ENCODE measurements at places on chromosomes 6 and 20.

DNA sequence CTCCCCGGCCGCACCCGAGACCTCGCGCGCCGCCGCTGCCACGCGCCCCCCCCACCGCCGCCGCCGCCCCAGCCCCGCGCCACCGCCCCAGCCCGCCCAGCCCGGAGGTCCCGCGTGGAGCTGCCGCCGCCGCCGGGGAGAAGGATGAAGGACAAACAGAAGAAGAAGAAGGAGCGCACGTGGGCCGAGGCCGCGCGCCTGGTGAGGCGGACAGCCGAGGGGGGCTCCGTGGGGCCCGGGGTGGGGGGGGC lies 426 bp downstream of the ASXL1 start:
- no peak for DNase-seq

DNA sequence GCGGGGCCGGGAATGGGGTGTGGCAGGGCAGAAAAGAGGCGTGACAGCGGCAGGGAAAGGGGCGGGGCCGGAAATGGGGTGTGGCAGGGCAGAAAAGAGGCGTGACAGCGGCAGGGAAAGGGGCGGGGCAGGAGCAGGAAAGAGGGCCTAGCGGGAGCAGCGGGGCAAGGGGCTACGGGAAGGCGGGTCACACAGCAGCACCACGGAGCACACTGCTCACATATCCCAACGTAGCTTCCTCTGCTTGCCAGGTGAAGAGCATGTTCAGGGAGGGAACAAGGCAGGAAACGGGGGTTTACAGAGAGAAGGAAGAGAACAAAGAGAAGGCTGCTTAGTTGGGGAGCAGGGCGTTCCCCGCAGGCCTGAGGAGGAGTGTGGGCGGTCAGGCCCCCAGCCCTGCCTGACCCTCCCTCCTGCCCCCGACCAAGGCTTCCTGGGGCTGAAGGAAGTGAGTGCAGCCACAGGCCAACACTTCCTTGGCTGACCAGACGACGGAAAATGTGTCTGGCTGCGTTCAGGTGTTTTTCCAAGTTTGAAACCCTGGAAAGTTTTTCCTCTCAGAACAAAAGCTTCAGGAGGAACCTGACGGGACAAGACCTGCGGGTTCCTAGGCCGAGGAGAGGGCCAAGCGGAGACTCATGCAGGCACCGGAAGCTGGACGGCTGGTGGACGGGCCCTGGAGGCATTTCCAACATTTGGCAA lies 13.8 kb downstream of the UCKL1 start:
- no peak for DNase-seq

DNA sequence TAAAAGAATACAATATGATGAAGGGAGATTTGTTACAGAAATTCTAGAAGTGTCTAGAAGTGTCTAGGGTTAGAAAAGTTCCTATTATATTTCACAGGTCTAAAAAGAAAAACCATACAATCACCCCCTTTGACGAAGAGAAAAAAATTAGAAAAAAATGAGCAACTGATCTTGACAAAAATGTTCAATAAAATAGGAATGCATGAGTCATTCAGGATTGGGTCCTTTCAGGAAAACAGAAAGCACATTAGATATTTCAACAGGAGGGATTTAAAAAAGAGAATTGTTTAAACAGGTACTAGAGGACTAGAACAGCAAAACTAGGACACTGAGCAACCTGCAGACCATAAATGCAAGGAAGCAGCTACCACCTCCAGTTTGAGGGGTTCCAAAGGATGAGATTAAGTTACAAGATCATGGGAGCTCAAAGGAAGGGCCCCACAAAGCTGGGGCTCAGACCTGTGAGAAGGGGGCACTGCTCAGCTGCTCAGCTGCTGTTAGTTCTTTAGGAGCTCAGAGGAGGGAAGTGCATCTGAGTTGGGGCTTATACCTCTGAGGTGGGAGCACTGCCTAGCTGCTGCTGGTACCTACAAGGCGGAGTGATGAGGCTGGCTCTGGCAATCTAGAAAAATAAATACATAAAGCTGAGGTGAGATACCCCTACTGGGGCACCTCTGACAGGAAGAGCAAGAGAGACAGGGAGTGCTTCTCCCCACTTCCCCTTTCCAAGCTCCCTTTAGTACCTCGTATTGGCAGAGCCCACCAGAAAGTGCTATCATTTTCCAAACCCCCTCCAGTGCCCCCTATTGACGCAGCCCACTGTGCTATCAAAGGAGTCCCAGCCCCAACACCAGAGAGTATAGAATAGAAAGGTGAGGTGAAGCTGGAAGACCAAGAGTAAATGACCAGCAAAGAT lies 27.1 kb upstream of the BEND6 start:
- DNase-seq, result no peak

- DNase-seq, result no peak
Measured at GRCh38 chr20:50426866-50427718, 83.1 kb upstream of the PTPN1 start.

DNA sequence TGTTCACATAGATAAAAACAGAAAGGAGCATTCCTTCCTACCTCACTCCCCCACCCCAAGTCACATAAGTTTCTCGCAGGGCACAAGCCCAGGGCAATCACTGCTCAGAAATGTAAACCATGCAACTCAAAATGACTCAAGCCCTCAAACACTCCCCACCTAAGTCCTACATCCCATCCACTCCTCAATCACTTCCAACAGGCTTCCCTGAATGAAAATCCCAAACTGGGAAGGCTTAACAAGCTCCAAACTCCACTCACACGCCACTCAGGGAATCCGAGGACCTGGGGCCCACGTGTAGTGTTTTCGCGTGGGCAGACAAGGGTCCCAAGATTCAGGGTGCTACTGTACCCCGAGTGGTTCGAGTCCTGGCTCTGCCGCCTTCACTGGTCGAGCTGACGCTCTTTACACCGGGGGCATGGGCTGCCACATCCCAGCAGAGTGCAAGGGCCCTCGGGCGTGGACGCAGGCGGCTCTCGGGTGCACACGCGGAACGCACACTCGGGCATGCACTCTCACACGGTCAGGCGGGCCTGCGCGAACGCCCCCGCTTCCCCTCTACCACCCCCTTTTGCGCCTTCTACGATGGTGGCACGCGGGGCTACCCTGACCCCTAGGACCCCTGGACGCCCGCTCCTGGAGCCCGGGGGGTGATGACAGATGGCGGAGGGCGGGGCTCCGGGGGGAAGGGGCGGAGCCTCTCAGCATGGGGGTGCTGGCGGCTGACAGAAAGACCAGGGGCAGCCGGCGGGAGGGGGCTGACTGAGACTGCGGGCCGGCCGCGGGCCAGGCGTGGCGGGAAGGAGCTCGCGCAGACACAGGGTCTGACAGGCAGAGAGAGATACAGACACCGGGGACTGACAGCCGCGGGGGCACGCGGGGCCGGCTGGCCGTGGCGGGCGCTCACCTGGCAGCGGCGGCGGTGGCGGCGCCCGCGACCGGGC lies 657 bp downstream of the ZHX3 start:
- DNase-seq, result peak; percentile 64

DNA sequence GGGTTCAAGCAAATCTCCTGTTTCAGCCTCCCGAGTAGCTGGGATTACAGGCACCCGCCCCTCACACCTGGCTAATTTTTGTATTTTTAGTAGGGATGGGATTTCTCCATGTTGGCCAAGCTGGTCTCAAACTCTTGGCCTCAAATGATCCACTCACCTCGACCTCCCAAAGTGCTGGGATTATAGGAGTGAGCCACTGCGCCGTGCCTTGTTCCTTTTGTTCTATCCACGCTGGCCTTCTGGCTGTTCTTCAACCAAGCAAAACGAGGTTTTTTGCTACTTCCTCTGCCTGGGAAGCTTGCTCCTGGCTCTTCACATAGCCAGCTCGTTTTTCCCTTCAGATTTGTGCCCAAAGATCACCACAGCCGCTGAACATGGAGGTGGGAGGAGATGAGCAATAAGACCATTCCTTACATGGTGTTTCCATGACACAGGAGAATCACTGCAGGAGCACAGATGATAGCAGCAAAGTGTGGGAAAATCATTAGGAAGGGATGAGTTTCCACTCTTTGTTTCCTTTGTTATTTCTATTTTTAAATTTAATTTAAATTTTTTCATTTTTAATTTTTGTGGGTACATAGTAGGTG lies 201.0 kb upstream of the ZNF217 start:
- no peak for DNase-seq

DNA sequence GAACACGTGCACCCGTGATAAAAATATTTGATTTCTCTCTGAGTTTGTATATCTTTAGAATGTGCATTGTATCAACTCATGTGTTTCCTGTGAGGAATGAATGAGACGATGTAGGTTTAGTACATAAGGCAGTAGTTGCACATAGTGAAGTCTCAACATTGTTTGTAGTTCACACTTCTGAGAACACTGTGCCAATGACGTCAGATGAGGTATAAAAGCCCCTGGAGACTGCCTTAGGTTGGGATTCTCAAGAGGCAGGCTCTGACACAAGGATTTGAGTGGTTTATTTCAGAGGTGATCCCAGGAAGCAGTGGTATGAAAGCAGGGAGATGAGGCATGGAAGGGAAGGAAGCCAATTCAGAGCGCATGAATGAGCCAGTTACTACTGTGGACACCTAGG lies 2.6 kb upstream of the NKAIN2 start:
- DNase-seq, result no peak

GRCh38 chr6:89834884-89835792 lies 5.5 kb downstream of the CASP8AP2 start:
- no peak for DNase-seq

DNA sequence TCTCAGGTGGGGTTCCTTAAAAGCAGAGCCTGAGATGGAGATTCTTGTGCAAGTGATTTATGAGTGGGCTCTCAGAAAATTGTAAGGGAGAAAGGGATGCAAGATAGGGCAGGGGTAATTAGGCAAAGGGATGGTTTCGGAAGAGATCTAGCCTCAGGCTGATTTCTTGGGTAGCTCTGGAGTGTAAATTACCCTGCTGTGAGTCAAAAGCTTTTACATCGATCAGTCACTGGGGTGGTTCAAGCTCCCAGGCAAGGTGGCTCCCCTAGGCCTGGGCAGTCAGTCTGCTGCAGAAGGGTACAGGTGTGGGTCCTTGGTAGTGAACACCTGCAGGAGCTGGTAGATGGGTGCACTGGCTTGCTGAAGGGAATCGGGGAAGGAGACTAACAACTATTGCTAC lies 11.1 kb upstream of the PM20D2 start:
- no peak for DNase-seq

- DNase-seq, result no peak
Measured at GRCh38 chr6:13729891-13730290, 18.3 kb upstream of the RANBP9 start.

DNA sequence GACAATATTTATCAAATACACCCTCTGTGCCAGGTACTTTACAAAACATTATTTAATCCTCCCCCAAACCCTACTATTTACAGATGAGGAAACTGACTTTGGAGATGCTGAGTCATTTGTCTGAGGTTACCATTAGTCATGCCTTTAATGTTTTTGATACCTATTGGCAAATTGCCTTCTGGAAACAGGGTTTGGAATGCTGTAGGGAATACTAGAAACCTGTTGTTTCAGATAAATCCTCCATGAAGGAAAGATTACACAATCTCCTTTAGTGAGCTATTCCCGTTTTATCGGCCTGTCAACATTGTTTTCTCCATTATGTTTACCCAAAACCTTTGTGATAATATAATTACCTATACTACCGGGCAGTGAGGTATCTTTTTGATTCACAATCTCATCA lies 93.6 kb upstream of the ADGRF1 start:
- no peak for DNase-seq

GRCh38 chr6:116779573-116780164 lies 14.2 kb upstream of the FAM162B start:
- no peak for DNase-seq

GRCh38 chr6:15205321-15205720 lies 40.5 kb upstream of the JARID2 start:
- DNase-seq, result no peak

- no peak for DNase-seq
Measured at GRCh38 chr20:24157213-24157612, 168.6 kb upstream of the GGTLC1 start.

- no peak for DNase-seq
Measured at GRCh38 chr6:105791179-105791578, 295.0 kb upstream of the PRDM1 start.

- DNase-seq, result no peak
Measured at GRCh38 chr6:83430611-83431544, at the start of gene ME1. Gene ME1, minus strand, starts transcription at chr6:83431051. Its CDS starts 97 bp downstream, at chr6:83430954.
